H4 (cell line): ENCODE measurements at places on chromosomes 2 and 18. TPM values are rescaled to one million over a fixed set of nuclear protein-coding genes. Genes with fewer than 3 reads are reported as not detected.

The LBX2 gene
- 0.97 TPM in 1 of 2 replicates, not detected in the other for total RNA-seq

The RRM2 gene
- 51.9 and 68.5 TPM in 2 replicates for total RNA-seq

The FER1L5 gene
- not detected in 2 replicates for total RNA-seq

The FTCDNL1 gene
- 2.3 and 5.9 TPM in 2 replicates for total RNA-seq

The SPAG16 gene
- 24.8 and 25.1 TPM in 2 replicates for total RNA-seq

The SERPINB10 gene
- 1.0 TPM in 1 of 2 replicates, not detected in the other for total RNA-seq

The C2orf49 gene
- total RNA-seq, result 12.1 and 18.1 TPM in 2 replicates

The IL36G gene
- not detected in 2 replicates for total RNA-seq
